ENCODE measurements at places on chromosomes 5 and 9.

- DNase-seq = no peak
These were observed 117.7 kb downstream of the ZCCHC7 start for GRCh38 chr9:37238122-37238521.

- DNase-seq = no peak
These were observed 125.1 kb upstream of the PHYKPL start for GRCh38 chr5:178357678-178358077.

- no peak for DNase-seq
These were observed 15.3 kb downstream of the PPARGC1B start for GRCh38 chr5:149745212-149745942.

GRCh38 chr9:121283856-121284732 lies 16.1 kb downstream of the GSN start:
- no peak for DNase-seq

GRCh38 chr5:160293901-160294561 lies 18.3 kb downstream of the CCNJL start:
- no peak for DNase-seq

GRCh38 chr5:125112196-125112595 lies 365.8 kb upstream of the ZNF608 start:
- DNase-seq = no peak

GRCh38 chr9:133580419-133580738 lies 28.8 kb downstream of the FAM163B start:
- DNase-seq = no peak

- DNase-seq = no peak
These were observed 34.2 kb upstream of the MYOT start for GRCh38 chr5:137833463-137833862.

- no peak for DNase-seq
These were observed 2.4 kb upstream of the PLEKHG4B start for GRCh38 chr5:89337-90286.

- no peak for DNase-seq
These were observed 69.6 kb upstream of the SLC30A5 start for GRCh38 chr5:69024241-69024651.

DNA sequence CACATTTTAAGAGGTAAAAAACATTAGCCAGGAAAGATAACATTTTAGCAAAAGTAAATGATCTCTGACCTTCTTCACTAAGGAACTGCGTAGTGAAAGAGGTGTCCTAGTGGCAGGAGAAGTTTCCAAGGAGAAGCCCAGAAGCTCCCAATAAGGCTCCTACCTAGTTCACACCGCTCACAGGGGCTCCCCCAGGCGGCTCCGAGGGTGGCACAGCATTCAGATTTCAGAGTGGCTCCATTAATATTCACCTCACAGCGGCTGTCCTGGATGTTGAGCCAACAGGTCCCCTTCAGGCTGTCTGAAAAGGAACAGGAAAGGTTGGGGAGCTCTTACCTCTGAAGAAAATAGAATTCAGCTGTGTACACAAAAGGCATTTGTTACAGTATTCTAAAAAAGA lies 187.3 kb downstream of the FBN2 start:
- no peak for DNase-seq

GRCh38 chr5:77200663-77201062 lies 9.8 kb upstream of the PDE8B start:
- DNase-seq = no peak

DNA sequence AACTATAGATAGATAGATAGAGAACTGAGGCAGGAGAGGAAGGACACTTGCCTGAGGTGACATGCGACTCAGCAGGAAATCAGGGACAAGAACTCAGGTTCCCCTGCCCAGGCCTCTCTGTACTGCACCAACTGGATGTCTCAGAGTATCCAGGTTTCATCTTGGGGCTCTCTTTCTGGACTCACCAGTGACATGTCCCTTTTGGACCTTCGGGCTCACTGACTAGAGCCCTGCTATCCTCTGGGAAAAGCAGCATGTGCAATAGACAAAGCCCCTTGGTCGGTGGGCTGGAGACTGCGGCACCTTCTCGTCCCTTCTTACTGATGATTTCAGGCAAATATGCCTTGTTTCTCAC lies 104.5 kb downstream of the RGS3 start:
- no peak for DNase-seq

- DNase-seq = no peak
These were observed 42.6 kb downstream of the MLLT3 start for GRCh38 chr9:20579524-20580314.

DNA sequence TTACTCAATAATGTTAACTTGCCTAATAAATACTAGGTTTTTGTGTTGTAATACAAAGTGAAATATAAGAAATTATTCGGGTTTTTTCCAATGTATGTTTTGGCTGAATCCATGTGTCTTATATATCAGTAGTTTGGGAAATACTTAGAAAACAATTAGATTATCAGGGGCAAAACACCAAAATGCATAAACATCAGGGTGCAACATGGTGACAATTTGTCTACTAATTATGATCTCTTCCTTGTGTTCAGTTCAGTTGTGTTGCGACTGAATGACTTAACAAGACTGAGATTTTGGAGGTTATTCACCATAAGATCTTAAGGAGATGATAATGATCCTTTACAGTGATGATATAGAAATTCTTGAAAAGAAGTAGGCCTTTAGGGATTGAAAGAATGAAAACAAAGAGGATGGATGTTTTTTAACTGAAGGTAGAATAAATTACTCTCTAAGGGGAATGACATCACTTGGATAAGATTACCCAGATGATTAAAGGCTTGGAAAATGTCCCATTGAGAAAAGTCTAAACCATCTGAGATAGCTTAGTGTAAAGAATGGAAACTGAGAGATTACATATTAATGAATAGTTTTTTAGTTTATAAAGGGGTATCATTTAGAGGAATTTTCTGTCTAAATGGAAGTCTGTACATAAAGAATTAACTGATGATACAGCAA lies 415.8 kb downstream of the SPATA31D1 start:
- no peak for DNase-seq

All from activated gamma-delta T cell (primary cell).